ENCODE measurements at places on chromosomes 13 and 19. TPM values are rescaled to one million over a fixed set of nuclear protein-coding genes. Genes with fewer than 3 reads are reported as not detected.

The ATP8B3 gene
- 4.4 TPM for total RNA-seq

The TYROBP gene
- total RNA-seq, result not detected

GRCh38 chr13:91133941-91134802 is 213.3 kb upstream of the MIR17HG start:
- H3K27me3 ChIP-seq, result no peaks in the 10 kb centered on the region
- H3K4me3 ChIP-seq, result no peak overlapping the region
- peak; percentile 45 for DNase-seq
- H3K36me3 ChIP-seq, result no peaks in the 10 kb centered on the region

DNA sequence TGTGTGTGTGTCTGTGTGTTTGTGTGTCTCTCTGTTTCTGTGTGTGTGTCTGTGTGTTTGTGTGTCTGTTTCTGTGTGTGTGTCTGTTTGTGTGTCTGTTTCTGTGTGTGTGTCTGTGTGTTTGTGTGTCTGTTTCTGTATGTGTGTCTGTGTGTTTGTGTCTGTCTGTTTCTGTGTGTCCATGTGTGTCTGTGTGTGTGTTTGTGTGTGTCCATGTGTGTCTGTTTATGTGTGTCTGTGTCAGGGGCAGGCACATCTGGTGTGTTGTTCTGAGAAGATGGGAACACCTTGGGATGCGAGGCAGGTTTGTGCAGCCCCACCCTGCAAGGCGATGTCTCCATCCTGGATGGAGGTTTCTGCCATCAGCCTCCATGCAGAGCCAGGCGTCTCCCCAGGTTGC is 275.8 kb upstream of the SOX1 start:
- H3K27ac ChIP-seq, result no peak overlapping the region
- H3K4me1 ChIP-seq, result no peaks in the 10 kb centered on the region
- H3K36me3 ChIP-seq, result no peaks in the 10 kb centered on the region
- no peaks in the 10 kb centered on the region for H3K27me3 ChIP-seq
- no peak overlapping the region for H3K4me3 ChIP-seq

The ENOX1 gene
- 2.4 TPM for total RNA-seq

The PRSS57 gene
- total RNA-seq, result not detected

- no peak overlapping the region for H3K4me3 ChIP-seq
- no peaks in the 10 kb centered on the region for H3K27me3 ChIP-seq
- no peak overlapping the region for H3K27ac ChIP-seq
- DNase-seq, result no peak
- H3K4me1 ChIP-seq, result peaks cover 20% of the 10 kb centered on the region
These were observed 17.6 kb downstream of the SPINT2 start for GRCh38 chr19:38281811-38282566.

- peaks cover 5% of the 10 kb centered on the region for H3K4me1 ChIP-seq
- H3K36me3 ChIP-seq, result no peaks in the 10 kb centered on the region
- H3K27ac ChIP-seq, result no peak overlapping the region
- H3K4me3 ChIP-seq, result no peak overlapping the region
These were observed 3.2 kb upstream of the SPRYD7 start for GRCh38 chr13:49939321-49939720.

DNA sequence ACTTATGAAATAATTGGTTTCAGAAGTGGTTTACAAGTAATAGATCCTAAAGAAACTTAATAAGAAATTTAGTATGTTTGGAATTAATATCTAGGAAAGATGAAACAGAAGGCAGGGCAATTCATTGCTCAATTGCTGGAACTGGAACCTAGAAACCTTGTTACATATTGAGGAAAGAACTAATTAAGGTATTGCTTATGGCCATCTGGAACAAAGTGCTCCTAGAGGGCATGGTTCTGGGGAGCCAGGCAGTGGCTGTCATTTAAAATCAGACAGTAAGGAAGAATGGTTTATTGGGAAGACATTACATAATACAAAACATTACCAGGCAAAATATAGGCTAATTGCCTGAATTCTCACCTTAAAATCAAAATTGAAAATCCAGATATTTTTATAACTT is 224.1 kb downstream of the SLITRK6 start:
- H3K27ac ChIP-seq, result no peak overlapping the region
- H3K27me3 ChIP-seq, result no peaks in the 10 kb centered on the region
- no peaks in the 10 kb centered on the region for H3K4me1 ChIP-seq
- H3K4me3 ChIP-seq, result no peak overlapping the region
- DNase-seq, result no peak

The ACP5 gene
- not detected for total RNA-seq

- H3K4me3 ChIP-seq, result no peak overlapping the region
- no peaks in the 10 kb centered on the region for H3K36me3 ChIP-seq
- H3K27ac ChIP-seq, result no peak overlapping the region
- no peaks in the 10 kb centered on the region for H3K27me3 ChIP-seq
- DNase-seq, result no peak
- H3K4me1 ChIP-seq, result no peaks in the 10 kb centered on the region
These were observed 163.7 kb upstream of the KL start for GRCh38 chr13:32852526-32852925.

GRCh38 chr13:65488606-65489005 is 1741.5 kb downstream of the PCDH9 start:
- H3K36me3 ChIP-seq, result no peaks in the 10 kb centered on the region
- no peak overlapping the region for H3K4me3 ChIP-seq
- no peak for DNase-seq
- no peaks in the 10 kb centered on the region for H3K27me3 ChIP-seq
- no peak overlapping the region for H3K27ac ChIP-seq

DNA sequence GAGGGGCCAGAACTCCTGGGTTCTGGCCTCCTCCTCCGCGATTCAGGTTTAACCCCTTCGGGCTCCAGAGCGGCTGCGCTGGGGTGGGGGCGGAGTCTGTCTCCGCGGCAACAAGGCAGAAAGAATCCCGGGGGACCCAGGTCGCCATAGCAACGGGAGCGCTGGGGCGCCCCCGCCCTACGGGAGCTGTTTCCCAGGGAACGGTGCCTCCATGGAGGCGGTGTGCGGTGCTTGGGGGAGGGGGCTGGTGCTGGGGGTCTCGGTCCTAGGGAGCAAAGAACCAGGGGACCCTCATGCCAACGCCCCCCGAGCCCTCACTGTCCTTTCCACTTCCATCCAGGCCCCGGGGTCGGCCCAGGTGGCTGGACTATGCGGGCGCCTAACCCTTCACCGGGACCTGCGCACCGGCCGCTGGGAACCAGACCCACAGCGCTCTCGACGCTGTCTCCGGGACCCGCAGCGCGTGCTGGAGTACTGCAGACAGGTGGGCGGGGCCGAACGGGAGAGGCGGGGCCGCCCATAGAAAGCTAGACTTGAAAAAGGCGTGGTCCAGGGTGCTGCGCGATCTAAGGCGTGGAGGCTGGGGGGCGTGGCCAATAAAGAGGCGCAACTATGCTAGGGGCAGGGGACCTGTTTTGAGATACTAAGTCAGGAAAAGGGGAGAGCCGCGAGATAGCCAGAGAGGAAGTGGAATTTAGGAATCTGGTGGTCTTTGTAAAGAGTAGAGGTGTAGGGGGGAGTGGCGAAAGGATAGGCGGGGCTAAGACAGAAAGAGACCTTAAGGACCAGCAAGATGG is 1.2 kb downstream of the APLP1 start:
- peak overlapping the region; percentile 50 for H3K4me3 ChIP-seq
- H3K4me1 ChIP-seq, result peaks cover 8% of the 10 kb centered on the region
- peaks cover 5% of the 10 kb centered on the region for H3K27me3 ChIP-seq
- DNase-seq, result peak; percentile 65

DNA sequence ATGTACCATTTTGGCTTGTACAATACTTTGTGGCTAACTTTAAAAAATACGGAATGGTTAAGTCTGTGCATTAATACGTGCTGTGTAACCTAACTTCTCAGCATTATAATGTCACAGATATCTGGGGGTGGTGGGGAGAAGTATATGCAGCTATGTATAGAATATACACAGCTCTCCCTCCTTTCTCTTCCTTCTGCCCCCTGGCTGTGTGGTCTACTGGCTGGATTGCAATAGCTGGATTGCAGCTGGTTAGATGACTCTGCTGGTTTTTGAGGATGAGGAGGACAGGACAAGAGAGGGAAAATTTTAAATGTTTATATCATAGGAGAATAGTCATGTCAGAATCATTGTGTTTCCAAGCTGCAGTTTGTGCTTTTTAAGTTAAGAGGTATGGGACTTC is 9.7 kb downstream of the RNASEH2B start:
- DNase-seq, result no peak
- peaks cover 10% of the 10 kb centered on the region for H3K4me1 ChIP-seq
- H3K4me3 ChIP-seq, result no peak overlapping the region
- H3K36me3 ChIP-seq, result no peaks in the 10 kb centered on the region

DNA sequence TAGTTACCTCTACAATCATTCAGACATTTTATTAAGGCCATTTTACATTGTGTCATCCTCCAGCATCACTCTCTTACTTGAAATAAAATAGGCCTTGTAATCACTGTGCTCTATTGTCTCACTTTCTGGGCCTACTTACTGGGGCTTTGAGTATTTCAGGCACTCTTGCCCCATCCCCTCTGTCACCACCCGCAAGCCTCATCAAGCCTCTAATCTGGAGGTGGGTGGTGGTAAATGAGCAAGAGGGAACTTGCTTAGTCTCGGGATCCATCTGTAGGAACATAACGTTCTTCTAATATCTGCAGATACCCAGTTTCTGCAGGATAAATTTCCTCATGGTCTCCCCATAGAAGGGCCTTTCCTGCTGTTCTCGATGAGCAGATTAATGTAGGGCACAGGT is 19.4 kb upstream of the GPR18 start:
- no peak overlapping the region for H3K4me3 ChIP-seq
- no peak for DNase-seq
- H3K4me1 ChIP-seq, result peaks cover 6% of the 10 kb centered on the region
- H3K27ac ChIP-seq, result no peak overlapping the region
- H3K27me3 ChIP-seq, result no peaks in the 10 kb centered on the region

GRCh38 chr13:72204291-72204690 is 337.3 kb upstream of the DACH1 start:
- H3K27me3 ChIP-seq, result no peaks in the 10 kb centered on the region
- H3K27ac ChIP-seq, result no peak overlapping the region
- no peak overlapping the region for H3K4me3 ChIP-seq
- no peaks in the 10 kb centered on the region for H3K36me3 ChIP-seq
- DNase-seq, result peak; percentile 79
- H3K4me1 ChIP-seq, result no peaks in the 10 kb centered on the region

The CYP2F1 gene
- not detected for total RNA-seq

DNA sequence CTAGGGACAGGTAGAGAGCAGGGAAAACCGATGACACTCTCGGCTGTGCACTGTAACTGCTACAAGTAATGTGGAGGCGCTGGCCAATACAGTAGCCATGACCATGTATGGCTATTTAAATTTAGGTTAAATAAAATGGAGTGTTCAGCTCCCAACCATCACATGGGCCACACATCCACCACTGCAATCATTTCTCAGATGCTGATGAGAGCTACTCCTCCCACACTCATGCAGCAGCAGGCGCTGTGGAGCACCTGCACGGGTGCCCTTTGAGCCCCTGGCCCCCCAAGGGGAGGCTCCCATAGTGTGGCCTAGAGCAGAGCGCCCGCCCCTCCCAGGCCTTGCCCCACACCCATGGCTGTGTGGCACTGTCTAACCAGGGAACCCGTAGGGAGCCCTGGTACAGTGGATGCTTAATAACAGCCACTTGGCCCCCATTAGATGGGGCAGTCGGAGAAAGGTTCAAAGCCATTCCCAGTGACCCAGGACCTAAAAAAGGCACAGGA is 6.0 kb downstream of the ACP4 start:
- no peak for DNase-seq
- H3K27me3 ChIP-seq, result no peaks in the 10 kb centered on the region
- H3K4me3 ChIP-seq, result no peak overlapping the region
- H3K36me3 ChIP-seq, result peaks cover 13% of the 10 kb centered on the region

The POSTN gene
- 26.6 TPM for total RNA-seq

GRCh38 chr19:18388100-18388959 is 2.4 kb downstream of the GDF15 start:
- peak overlapping the region; percentile 57 for H3K4me3 ChIP-seq
- H3K27ac ChIP-seq, result no peak overlapping the region
- no peaks in the 10 kb centered on the region for H3K36me3 ChIP-seq
- no peak for DNase-seq
- H3K4me1 ChIP-seq, result peaks cover 10% of the 10 kb centered on the region

GRCh38 chr13:21894091-21894490 is 223.2 kb downstream of the FGF9 start:
- H3K36me3 ChIP-seq, result no peaks in the 10 kb centered on the region
- H3K4me3 ChIP-seq, result no peak overlapping the region
- no peaks in the 10 kb centered on the region for H3K4me1 ChIP-seq
- no peaks in the 10 kb centered on the region for H3K27me3 ChIP-seq

GRCh38 chr19:51803967-51804366 is 9.0 kb downstream of the FPR3 start:
- no peak for DNase-seq
- no peak overlapping the region for H3K27ac ChIP-seq
- H3K4me1 ChIP-seq, result peaks cover 9% of the 10 kb centered on the region
- no peak overlapping the region for H3K4me3 ChIP-seq
- no peaks in the 10 kb centered on the region for H3K36me3 ChIP-seq

GRCh38 chr13:98889419-98890085 is 88.3 kb downstream of the DOCK9 start:
- no peak overlapping the region for H3K4me3 ChIP-seq
- no peaks in the 10 kb centered on the region for H3K36me3 ChIP-seq
- no peak overlapping the region for H3K27ac ChIP-seq
- H3K4me1 ChIP-seq, result peaks cover 16% of the 10 kb centered on the region

DNA sequence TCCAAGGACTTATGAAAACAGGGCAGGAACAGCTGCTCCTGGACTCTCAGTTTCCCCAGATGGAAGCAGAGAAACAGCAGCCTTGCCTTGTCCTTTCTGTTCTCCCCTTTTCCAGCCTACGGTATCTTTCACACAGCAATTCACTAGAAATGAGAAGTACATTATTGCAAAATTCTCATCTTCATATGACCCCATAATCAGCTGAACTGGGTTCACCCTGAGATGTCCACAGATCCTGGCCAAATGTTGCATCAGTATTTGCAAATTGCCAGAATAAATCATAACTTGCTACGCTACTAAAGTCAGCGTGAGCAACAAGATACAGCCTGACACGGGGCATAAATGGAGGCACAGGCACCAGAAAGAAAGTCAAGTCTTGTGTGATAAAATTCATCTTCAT is 16.1 kb downstream of the VSTM1 start:
- no peaks in the 10 kb centered on the region for H3K27me3 ChIP-seq
- no peaks in the 10 kb centered on the region for H3K4me1 ChIP-seq
- no peak overlapping the region for H3K4me3 ChIP-seq
- no peak for DNase-seq
- H3K27ac ChIP-seq, result no peak overlapping the region

The KCTD12 gene
- total RNA-seq, result 13.7 TPM

The DACT3 gene
- 19.8 TPM for total RNA-seq

- DNase-seq, result no peak
- no peak within 1 kb of the TSS for H3K27ac ChIP-seq
- H3K4me3 ChIP-seq, result no peak within 1 kb of the TSS
- no peaks in the 10 kb centered on the region for H3K4me1 ChIP-seq
These were observed at the start of gene MUC16 for GRCh38 chr19:9009935-9010651. MUC16 (minus strand) TSS chr19:9010409.

The PTPRS gene
- 125 TPM for total RNA-seq

Data from astrocyte (in vitro differentiated cells and primary cell).